ENCODE measurements at places on chromosomes 3 and 15. TPM values are rescaled to one million over a fixed set of nuclear protein-coding genes. Genes with fewer than 3 reads are reported as not detected.
A peak's percentile ranks its signal among the peaks of the same experiment; 100 is the strongest.

- no peaks in the 10 kb centered on the region for H3K4me1 ChIP-seq
- DNase-seq, result no peak
- H3K27ac ChIP-seq, result peak overlapping the region; percentile 60
- H3K4me3 ChIP-seq, result no peak overlapping the region
- no peaks in the 10 kb centered on the region for H3K27me3 ChIP-seq
These were observed 26.0 kb downstream of the RPN1 start for GRCh38 chr3:128624526-128625138.

DNA sequence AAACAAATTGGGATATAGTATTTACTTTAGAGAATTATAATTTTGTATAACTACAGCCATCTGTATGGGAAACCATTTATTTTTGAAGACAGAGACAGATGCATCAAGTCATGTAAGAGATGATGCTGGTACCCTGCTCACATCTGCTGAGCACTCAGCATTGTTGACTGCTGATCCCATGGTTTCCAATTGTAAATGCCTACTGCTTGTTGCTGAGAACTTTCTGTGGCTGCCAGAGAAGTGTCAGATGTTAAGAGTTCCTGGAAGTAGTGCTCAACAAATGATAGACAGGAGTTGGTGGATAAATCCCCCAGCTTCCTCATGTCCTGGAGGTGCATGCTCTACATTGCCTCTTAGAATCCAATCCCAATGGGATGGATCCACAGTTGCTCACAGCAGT is 167.1 kb downstream of the OXSM start:
- no peaks in the 10 kb centered on the region for H3K4me1 ChIP-seq
- no peak overlapping the region for H3K4me3 ChIP-seq

DNA sequence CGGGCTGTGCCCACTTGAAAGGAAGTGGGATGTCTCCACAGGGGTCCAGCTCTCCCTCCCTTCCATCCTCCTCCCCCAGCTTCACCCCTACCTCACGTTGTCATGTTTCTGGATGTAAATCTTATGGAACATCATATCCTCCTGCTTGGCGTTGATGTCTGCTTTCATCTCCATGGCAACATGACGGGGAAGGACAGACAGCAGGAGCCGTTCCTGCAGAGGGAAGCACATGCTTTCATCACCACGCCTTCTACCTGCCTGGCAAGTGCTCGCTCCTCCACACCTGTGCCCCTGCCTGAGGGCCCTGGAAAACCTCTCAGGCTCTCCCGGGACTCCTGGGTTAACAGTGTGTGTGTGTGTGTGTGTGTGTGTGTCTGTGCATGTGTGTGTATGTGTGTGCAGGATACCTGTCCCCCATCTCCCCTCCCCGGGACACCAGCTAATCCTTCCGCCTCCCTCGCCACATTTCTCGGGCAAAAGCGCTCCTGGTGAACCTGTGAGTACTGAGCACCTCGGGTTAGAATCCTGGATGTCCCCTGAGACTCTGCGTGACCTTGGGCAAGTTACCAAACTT is 101.1 kb downstream of the ADCY5 start:
- H3K27me3 ChIP-seq, result no peaks in the 10 kb centered on the region
- H3K27ac ChIP-seq, result peak overlapping the region; percentile 87
- no peak for DNase-seq
- peaks cover 92% of the 10 kb centered on the region for H3K4me1 ChIP-seq
- H3K36me3 ChIP-seq, result peaks cover 6% of the 10 kb centered on the region

DNA sequence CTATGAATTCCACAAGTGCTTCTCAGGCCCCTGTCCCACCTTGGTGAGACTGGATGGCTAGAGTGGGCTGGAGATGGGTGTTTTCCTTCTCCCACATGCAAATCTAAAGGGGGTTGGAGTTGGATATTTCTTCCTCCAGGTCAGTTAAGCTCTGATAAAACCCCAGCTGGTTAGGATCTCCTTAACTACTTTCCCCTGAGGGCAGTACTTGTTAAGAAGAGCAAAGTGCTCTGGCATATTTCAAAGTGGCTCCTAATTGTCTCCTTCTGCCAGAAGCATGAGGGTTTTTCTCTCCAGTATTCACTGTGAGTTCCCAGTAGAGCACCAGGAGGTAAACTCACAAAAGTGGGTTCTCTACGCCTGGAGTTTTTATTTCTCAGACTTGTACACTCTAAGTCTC is 31.4 kb downstream of the COL6A6 start:
- no peak for DNase-seq
- no peaks in the 10 kb centered on the region for H3K4me1 ChIP-seq
- no peak overlapping the region for H3K27ac ChIP-seq
- H3K36me3 ChIP-seq, result no peaks in the 10 kb centered on the region
- H3K27me3 ChIP-seq, result no peaks in the 10 kb centered on the region

- no peaks in the 10 kb centered on the region for H3K27me3 ChIP-seq
- no peak for DNase-seq
- no peak overlapping the region for H3K27ac ChIP-seq
- no peak overlapping the region for H3K4me3 ChIP-seq
- H3K36me3 ChIP-seq, result no peaks in the 10 kb centered on the region
- H3K4me1 ChIP-seq, result no peaks in the 10 kb centered on the region
These were observed 62.3 kb downstream of the EPHB1 start for GRCh38 chr3:134857356-134857755.

GRCh38 chr3:124512881-124513609 is 217.2 kb upstream of the UMPS start:
- no peaks in the 10 kb centered on the region for H3K4me1 ChIP-seq
- no peak for DNase-seq
- H3K36me3 ChIP-seq, result no peaks in the 10 kb centered on the region
- H3K27me3 ChIP-seq, result no peaks in the 10 kb centered on the region

- no peaks in the 10 kb centered on the region for H3K27me3 ChIP-seq
- H3K27ac ChIP-seq, result no peak overlapping the region
- no peaks in the 10 kb centered on the region for H3K36me3 ChIP-seq
- no peak for DNase-seq
- no peaks in the 10 kb centered on the region for H3K4me1 ChIP-seq
- no peak overlapping the region for H3K4me3 ChIP-seq
These were observed 1028.6 kb downstream of the OTOL1 start for GRCh38 chr3:162525066-162525742.

GRCh38 chr15:44029003-44029402 is 166.1 kb downstream of the FRMD5 start:
- peaks cover 19% of the 10 kb centered on the region for H3K4me1 ChIP-seq
- H3K4me3 ChIP-seq, result no peak overlapping the region
- no peaks in the 10 kb centered on the region for H3K36me3 ChIP-seq
- H3K27ac ChIP-seq, result no peak overlapping the region
- no peaks in the 10 kb centered on the region for H3K27me3 ChIP-seq

DNA sequence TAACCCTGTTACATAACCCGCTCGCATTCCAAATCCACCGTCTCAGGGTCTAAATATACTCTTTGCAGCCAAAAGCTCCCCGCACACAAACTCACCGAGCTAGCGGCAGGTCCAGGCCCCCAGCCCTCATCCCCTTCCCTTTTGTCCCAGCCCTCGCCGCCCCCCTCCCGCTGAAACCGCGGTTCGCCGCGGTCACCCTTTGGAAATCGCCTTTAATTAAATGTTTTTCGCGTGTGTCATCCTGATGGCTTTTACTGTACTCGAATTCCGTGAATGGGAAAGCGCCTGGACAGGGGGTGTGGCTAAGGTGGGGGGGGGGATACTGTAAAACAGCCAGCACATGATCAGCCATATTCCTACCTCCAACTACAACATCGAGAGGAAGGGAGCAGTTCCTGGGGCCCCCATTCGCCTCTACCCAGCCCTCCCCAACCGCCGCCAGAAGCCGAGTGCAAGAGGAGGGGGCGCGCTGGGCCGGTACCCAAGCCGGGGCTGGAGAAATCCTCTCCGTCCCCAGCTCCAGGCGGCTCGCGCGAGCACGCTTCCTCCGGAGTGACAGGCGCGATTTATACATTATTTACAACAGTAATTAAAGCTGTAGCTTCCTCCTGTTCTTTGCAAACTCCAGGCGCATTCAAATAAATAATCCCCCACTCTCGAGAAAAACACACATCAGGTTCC is 1.7 kb downstream of the RORA start:
- no peaks in the 10 kb centered on the region for H3K36me3 ChIP-seq
- H3K27me3 ChIP-seq, result no peaks in the 10 kb centered on the region
- H3K4me1 ChIP-seq, result no peaks in the 10 kb centered on the region
- H3K27ac ChIP-seq, result peak overlapping the region; percentile 55
- peak overlapping the region; percentile 78 for H3K4me3 ChIP-seq

DNA sequence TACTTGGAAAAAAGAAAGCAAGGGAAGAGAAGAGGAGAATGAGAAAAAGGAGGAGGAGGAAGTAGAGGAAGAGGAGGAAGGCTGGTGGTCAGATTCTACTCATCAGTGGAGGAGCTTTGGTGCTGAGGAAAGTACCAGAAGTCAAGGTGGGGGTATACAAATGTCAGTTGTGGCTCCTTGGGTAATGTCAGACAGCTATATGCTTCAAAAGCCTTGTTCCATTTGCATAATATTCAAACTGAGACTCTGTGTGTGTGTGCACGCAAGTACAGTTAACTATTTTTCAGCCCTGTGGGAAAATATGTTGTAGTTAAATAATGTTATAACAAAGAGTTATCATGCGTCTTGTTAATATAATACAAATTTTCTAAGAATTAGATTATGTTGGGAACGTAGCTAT is 609.7 kb downstream of the PDCD6IP start:
- no peak overlapping the region for H3K4me3 ChIP-seq
- H3K36me3 ChIP-seq, result no peaks in the 10 kb centered on the region
- no peak for DNase-seq
- H3K27ac ChIP-seq, result no peak overlapping the region
- H3K27me3 ChIP-seq, result no peaks in the 10 kb centered on the region

GASK1A gene
- total RNA-seq, result 2.1 TPM

COL8A1 gene
- 43.3 TPM for total RNA-seq

CMTM8 gene
- 3.1 TPM for total RNA-seq

Measured in right atrium auricular region (tissue), 2 donors.